ENCODE measurements at places on chromosomes 3 and 15.

DNA sequence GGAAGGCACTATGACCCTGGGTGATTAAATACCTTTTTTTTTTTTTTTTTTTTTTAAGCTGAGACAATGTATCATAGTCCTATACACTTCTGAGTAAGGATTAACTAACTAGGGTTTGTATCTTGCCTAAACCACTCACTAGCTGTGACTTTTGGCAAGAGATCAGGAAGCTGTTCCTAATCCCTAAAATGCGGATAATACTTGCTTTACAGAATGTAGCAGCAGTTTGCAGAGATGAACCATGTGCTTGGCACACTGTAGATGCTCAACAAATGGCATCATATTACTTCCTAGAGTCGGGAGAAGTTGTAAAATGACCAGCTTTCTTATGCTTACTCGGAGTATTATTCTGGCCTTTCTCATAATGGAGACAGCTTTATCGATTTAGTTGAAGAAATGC lies 25.6 kb upstream of the PYGO1 start:
- H3K36me3 ChIP-seq, result no peaks in the 10 kb centered on the region
- H3K4me1 ChIP-seq, result no peaks in the 10 kb centered on the region
- no peak for DNase-seq
- no peak overlapping the region for H3K4me3 ChIP-seq
- no peak overlapping the region for H3K27ac ChIP-seq
- H3K27me3 ChIP-seq, result no peaks in the 10 kb centered on the region

GRCh38 chr3:75049533-75049932 lies 435.1 kb upstream of the CNTN3 start:
- no peaks in the 10 kb centered on the region for H3K4me1 ChIP-seq
- DNase-seq, result no peak
- no peak overlapping the region for H3K27ac ChIP-seq
- no peak overlapping the region for H3K4me3 ChIP-seq
- H3K27me3 ChIP-seq, result no peaks in the 10 kb centered on the region

DNA sequence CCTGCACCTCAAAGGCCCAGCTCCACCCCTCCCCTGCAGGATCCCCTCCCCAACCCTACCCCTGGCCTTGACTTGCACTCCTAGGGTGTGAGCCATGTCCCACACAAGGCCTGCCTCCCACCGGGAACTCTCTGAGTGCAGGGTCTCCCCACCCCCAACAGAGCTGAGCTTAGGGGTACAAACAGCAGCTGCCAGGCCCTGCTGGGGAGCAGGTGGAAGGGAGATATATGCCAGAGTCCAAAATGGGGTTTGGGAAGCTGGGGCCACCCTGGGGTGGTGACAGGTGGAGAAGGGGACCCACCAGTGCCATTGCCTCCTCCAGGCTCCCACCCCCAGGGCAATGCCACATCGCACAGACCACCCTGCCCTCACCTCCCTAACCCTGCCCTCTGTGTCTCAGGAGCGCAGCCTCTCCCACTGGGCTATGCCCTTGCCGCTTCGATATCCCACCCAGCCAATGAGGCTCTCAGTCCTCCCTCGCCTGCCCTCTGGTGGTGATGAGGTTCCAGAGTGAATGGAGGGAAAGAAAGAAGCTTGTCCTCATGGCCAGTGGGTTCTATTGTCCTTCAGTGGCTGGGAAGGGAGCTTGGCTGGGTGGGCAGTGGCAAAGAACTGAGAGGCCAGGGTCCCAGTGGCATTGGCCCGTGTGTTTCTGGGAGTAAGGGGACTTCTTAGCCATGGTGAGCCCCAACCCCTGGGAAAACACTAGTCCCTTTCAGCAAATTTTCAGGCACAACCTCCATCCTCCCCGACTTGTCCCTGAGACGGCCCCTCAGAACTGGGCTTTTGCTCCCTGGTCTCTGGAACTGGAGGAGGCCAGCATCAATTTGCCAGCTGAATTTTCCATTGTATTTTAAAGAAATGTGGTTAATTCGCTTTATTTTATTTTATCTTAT lies 46.8 kb downstream of the CYP11A1 start:
- peak overlapping the region; percentile 13 for H3K27ac ChIP-seq
- no peaks in the 10 kb centered on the region for H3K27me3 ChIP-seq
- no peak overlapping the region for H3K4me3 ChIP-seq
- H3K4me1 ChIP-seq, result peaks cover 44% of the 10 kb centered on the region
- H3K36me3 ChIP-seq, result no peaks in the 10 kb centered on the region

GRCh38 chr15:39125904-39126303 lies 455.0 kb upstream of the THBS1 start:
- DNase-seq, result no peak
- H3K36me3 ChIP-seq, result no peaks in the 10 kb centered on the region
- no peak overlapping the region for H3K4me3 ChIP-seq
- H3K27me3 ChIP-seq, result no peaks in the 10 kb centered on the region
- H3K4me1 ChIP-seq, result peaks cover 19% of the 10 kb centered on the region

DNA sequence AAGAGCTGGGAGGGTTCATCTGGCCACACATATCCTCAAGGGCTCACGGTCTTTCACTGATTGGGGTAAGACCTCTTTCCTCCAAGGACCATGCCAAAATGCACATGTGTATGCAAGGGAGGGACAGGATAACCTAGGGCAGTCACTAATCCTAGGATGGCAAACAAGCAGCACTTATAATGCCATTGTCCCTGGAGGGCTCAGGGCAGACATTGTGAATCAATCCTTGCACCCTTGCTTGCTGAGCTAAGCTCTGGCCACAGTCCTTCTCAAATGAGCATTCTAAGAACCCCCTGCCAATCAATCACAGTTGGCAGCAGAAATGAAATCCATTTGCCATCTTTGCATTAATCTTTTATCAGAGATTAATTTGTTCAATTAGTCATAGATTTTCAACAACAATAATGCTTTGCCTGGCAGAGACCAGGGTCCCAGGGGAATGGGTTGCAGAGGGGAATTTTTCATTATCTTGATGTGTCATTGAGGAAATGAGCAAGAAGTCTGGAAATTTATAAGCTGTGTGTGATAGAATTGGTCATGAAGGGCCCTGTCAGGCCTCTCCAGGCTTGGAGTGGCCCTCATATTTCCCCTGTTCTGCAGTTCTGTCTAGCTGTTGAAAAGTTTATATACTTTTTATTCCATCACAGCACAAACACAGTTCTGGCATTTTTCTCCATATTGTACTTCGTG lies 57.2 kb upstream of the KY start:
- H3K4me1 ChIP-seq, result peaks cover 24% of the 10 kb centered on the region
- no peaks in the 10 kb centered on the region for H3K36me3 ChIP-seq
- DNase-seq, result no peak

GRCh38 chr3:24400450-24400849 lies 94.2 kb downstream of the THRB start:
- no peaks in the 10 kb centered on the region for H3K36me3 ChIP-seq
- H3K27ac ChIP-seq, result peak overlapping the region; percentile 59
- no peaks in the 10 kb centered on the region for H3K27me3 ChIP-seq
- no peak for DNase-seq

DNA sequence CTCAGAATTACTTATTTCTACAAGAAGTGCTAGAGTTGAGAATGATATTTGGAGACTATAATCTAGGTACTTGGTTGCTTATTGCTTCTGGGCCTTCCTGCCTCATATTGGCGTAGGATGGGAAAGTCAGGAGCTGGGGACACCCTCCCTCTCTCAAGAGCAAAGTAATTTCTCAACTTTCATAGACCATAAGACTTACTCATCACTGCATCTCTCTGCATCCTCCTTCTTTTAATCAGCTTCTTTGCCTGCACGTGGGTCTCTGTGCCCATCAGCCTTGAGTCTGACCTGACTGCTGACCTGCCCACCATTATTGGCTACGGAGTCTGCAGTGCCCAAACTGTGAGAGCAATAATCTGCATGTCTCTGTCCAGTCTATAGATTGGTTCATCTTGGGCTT lies 27.3 kb upstream of the XIRP1 start:
- H3K4me3 ChIP-seq, result no peak overlapping the region
- H3K27ac ChIP-seq, result no peak overlapping the region
- no peaks in the 10 kb centered on the region for H3K36me3 ChIP-seq
- no peaks in the 10 kb centered on the region for H3K27me3 ChIP-seq
- H3K4me1 ChIP-seq, result no peaks in the 10 kb centered on the region
- no peak for DNase-seq

- no peak overlapping the region for H3K27ac ChIP-seq
- H3K27me3 ChIP-seq, result no peaks in the 10 kb centered on the region
- no peak for DNase-seq
- H3K4me3 ChIP-seq, result no peak overlapping the region
- no peaks in the 10 kb centered on the region for H3K36me3 ChIP-seq
Observed at GRCh38 chr15:88543065-88543776, 3.3 kb downstream of the DET1 start.

DNA sequence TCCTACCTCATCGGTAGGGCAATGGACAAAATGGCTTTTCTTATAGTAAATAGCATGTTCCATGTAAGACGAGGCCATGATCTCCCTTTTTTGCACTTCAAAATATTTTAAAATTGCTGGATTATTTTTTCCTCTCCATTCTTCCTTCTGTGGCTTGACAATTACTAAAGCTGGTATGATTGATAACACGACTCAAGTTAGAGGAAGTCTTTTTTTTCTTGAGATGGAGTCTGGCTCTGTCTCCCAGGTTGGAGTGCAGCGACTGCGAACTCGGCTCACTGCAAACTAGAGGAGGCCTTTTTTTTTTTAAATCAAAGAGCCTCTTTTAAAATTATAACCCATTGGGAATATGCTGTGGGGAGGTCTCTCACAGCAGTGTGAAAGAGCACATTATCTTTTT lies 124.5 kb upstream of the TBL1XR1 start:
- peak overlapping the region; percentile 37 for H3K27ac ChIP-seq
- no peaks in the 10 kb centered on the region for H3K27me3 ChIP-seq
- peaks cover 13% of the 10 kb centered on the region for H3K4me1 ChIP-seq
- no peak for DNase-seq
- no peak overlapping the region for H3K4me3 ChIP-seq

DNA sequence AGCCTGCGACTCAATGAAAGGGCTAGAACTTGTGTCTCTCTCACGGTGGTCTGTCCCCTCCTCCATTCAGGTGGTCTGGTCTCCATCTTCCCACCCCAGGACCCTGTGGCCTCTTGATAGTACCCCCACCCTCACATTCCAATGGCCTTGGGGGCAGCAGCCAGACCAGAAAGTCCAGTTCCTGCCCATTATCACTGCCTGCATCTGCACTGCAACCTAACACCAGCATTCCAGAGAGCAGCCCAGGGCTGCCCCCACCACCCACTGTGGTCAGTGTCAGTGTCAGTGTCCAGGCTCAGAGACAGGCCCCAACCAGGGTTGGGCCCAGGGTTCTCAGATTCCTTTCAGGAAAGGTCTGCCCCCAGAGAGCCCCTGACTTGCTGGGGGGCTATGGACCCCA lies 12.6 kb downstream of the IGDCC3 start:
- no peaks in the 10 kb centered on the region for H3K4me1 ChIP-seq
- DNase-seq, result no peak
- H3K4me3 ChIP-seq, result no peak overlapping the region
- H3K27me3 ChIP-seq, result no peaks in the 10 kb centered on the region

GRCh38 chr3:8486936-8487335 lies 14.7 kb upstream of the LMCD1 start:
- peak overlapping the region; percentile 96 for H3K27ac ChIP-seq
- H3K27me3 ChIP-seq, result no peaks in the 10 kb centered on the region
- DNase-seq, result no peak

DNA sequence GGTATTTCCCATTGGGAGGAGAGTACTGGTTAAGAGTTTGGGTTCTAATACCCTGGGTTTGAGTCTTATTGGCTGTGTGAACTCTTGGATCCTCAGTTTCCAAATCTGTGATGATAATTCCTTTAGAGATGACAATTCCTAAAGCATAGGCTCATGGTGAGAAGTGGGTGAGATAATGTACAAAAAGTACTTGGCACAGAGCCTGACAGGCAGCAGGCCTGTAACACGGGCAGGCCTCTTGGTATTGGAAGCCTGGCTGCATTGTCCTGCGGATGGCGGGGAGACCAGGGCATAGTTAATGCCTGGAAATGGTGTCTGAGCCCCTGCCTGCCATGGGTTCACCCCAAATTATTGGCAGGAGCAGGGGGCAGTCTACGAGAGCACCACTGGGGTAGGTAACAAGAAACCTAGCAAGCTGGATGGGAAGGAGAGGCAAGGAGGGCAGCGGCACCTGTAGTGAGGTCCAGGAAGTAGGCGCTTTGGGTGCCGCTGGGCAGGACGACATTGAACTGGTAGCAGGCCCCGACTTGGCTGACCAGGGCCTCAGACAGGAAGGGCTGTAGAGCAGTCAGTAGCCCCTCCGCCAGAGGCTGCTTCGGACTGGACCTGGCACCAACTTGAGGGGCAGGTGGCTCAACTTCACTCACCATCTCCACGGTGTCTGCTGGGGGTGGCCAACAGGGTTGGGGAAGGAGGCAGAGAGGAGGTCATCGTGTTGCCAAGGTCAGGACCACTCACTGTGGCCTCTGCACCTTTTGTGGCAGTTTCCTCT lies 7.7 kb downstream of the STOML1 start:
- peak overlapping the region; percentile 87 for H3K27ac ChIP-seq
- H3K36me3 ChIP-seq, result peaks cover 7% of the 10 kb centered on the region
- no peaks in the 10 kb centered on the region for H3K27me3 ChIP-seq
- H3K4me3 ChIP-seq, result no peak overlapping the region

- no peak overlapping the region for H3K4me3 ChIP-seq
- no peaks in the 10 kb centered on the region for H3K36me3 ChIP-seq
- H3K4me1 ChIP-seq, result peaks cover 7% of the 10 kb centered on the region
- no peaks in the 10 kb centered on the region for H3K27me3 ChIP-seq
- DNase-seq, result no peak
Observed at GRCh38 chr15:73965758-73966113, 26.4 kb downstream of the STOML1 start.

DNA sequence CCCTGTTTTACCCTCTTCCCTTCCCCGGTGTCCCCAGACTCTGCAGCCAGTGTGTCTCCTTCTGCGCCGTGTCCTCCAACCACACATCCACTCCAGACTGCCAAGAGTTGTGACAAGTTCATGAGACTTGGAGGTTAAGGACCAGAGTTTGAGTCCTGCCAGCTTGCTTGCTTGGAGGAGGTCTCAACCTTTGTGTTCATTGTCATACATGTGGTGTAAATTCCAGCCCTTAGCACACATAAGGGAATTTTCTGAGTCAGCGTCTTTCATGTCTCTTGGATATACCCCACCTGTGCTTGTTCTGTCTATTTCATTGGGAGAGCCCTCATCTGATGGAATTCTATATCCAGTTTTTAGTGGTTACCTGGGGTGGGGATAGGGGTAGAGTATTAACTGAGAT lies 13.3 kb downstream of the CORO2B start:
- no peak overlapping the region for H3K27ac ChIP-seq
- peaks cover 26% of the 10 kb centered on the region for H3K4me1 ChIP-seq
- no peak overlapping the region for H3K4me3 ChIP-seq
- no peaks in the 10 kb centered on the region for H3K36me3 ChIP-seq

- H3K4me1 ChIP-seq, result peaks cover 34% of the 10 kb centered on the region
- no peaks in the 10 kb centered on the region for H3K36me3 ChIP-seq
- H3K27me3 ChIP-seq, result no peaks in the 10 kb centered on the region
- DNase-seq, result no peak
- no peak overlapping the region for H3K4me3 ChIP-seq
Observed at GRCh38 chr3:122952520-122952919, 75.0 kb downstream of the SEMA5B start.

DNA sequence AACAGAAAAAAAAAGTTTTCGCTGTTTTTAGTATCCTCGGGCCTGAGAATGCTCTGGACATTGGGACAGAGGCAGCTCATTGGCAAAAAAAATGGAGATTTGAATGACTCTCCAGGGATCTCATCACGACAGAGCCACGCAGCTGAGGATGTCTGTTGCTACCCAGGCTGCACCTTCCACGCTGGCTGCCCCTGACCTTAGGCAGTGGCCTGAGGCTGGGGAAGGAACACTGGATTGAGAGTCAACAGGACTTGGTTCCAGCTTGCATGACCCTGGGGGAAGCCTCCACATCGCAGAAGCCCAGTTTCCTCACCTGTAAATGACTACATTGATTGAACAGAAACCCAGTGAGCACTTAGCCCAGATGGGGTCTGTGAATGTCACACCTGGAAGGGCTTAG lies 8.7 kb upstream of the ACSBG1 start:
- H3K4me1 ChIP-seq, result no peaks in the 10 kb centered on the region
- H3K27me3 ChIP-seq, result no peaks in the 10 kb centered on the region
- DNase-seq, result no peak
- H3K4me3 ChIP-seq, result no peak overlapping the region
- no peak overlapping the region for H3K27ac ChIP-seq

Data from thoracic aorta (tissue), 2 donors.